ENCODE measurements at places on chromosomes 6 and 20. TPM values are rescaled to one million over a fixed set of nuclear protein-coding genes. Genes with fewer than 3 reads are reported as not detected.

DNA sequence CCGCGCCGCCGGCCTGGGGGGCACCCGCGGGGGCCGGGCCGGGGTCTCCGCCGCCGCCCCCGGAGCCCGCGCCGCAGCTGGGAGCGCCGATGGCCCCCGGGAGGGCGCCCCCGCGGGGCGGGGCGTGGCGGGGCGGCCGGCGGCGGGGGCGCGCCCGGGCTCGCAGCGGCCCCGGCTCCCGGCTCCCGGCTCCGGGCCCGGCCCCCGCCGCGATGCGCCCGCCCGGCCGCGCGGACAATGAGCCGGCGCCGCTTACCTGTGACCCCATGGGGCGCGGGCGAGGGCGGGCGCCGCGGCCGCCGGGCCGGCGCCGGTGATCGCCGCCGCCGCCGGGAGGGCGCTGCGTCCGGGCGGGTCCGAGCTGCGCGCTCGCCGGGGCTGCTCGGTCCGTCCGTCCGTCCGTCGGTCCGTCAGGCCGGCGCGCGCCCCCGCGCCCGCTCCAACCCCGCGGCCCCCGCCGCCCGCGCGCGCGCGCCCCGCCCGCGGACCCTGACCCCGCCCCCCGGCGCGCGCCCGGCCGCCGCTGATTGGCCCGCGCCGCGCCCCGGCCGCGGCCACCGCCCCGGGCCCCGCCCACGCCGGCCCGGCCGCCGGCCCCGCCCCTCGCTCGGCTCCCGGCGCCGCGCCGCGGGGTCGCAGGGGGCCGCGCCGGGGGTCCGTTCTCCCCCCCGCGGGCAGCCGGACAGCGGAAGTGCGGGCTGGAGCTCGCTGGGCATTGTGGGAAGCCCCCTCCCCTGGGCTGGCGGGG is at the start of gene ZBTB46:
Gene ZBTB46 (minus strand): TSS at position 424 of the 748 bp plus-strand sequence. CDS start 40,507 bp downstream, outside the sequence.
- DNase-seq = no peak

- no peak for DNase-seq
These were observed 250.9 kb downstream of the LRFN2 start for GRCh38 chr6:40336296-40336695.

DNA sequence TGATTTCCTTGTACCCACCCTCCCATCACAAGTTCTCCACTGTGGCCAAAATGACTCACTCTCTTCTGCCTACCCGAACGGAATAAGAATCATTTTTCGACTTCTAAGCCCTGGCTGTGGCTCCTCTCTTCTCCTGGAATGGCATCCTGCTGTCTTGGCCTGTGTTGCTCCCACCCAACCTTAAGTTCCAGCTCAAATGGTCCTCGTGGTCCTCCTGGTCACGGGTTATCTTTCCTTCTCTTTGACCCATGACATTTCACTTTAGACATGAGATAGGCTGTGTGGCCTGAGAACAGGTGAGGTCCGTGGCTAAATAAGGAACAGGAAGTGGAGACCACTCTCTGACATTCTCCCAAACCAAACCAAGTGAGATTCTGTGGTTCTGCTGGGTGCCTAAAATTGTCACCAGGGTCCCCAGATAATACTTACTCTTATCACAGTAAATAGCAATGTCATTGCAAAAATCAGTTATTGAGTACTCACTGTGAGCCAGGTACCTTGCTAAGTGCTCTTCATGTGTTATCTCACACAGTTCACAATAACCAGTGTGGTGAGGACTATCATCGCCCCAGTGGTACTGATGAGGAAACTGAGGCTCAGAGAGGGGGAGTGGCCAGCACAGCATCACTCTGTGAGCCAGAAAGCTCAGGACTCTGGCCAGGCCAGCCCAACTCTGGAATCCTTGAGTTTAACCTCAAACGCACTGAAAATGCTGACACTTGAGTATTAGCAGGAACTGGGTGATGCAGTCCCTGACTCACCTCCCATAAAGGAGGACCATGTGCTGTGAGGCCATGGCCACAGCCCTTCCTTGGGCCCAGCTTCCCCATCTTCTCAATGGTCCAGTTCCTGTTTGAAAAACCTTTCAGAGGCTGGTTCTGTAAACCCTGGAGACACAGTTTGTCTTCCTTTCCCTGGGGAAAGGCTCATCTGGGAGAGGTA is 74.8 kb upstream of the SIRPA start:
- peak; percentile 39 for DNase-seq

DNA sequence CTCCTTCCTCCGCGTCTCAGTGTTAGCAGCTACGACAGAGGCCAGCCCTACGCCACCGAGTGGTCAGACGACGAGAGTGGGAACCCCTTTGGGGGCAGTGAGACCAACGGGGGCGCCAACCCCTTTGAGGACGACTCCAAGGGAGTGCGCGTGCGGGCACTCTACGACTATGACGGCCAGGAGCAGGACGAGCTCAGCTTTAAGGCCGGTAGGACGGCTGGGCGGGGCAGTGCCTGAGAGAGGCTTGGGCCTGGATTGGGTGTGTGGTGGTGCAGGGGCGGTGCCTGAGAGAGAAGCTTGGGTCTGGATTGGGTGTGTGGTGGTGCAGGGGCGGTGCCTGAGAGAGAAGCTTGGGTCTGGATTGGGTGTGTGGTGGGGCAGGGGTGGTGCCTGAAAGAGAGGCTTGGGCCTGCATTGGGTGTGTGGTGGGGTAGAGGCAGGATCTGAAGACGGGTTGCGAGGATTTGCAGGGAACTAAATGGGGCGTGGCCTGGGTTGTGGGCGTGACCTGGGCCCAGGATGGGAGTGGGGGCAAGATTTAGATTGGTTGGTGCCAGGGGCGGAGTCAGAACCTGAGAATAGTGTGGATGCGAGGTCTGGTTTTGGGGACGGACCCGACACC is 24.4 kb downstream of the SPDEF start:
- DNase-seq = no peak

GRCh38 chr6:125959041-125959440 is 2.5 kb downstream of the HINT3 start:
- DNase-seq = no peak

DNA sequence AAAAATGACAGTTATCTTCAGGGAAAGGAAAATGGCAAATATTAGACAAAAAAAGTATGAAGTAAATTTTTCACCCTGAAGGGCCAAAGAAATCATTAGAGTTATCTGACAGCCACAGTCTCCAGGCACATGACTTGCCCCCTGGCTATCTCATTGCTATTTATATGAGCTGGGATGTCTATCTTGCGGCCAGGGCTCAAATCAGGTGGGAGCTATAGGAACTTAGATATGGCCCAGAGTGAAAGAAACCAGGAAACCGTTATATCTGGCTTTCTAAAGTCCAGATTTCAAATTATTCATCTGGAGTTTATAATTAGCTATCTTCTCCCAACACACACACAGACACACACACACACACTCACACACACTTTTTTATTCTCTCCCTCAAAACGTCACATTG is 135.3 kb upstream of the EEF1E1 start:
- no peak for DNase-seq

DNA sequence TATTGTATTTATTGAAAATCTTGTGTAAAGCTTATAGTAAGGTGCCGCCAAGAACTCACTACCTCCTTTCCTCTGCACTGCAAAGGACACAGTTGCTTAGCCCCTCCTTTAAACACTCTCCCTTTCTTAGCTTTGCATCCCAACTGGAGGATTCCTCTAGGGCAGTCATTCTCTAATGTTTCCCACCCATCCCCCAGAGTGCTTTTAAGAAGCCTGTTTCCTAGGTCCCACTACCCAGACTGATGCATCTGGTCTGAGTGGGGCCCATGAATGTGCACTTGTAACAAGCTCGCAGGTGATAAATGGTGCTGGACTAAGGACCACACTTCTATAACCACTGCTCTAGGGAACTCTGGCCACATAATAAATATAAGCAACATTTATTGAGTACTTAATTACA is 55.2 kb downstream of the B4GALT5 start:
- no peak for DNase-seq

- DNase-seq = no peak
These were observed 401.2 kb upstream of the SULF2 start for GRCh38 chr20:48186447-48186846.

Gene BTN1A1
- 0.23 TPM for total RNA-seq

Gene SSTR4
- not detected for total RNA-seq

GRCh38 chr6:3913077-3913957 is 64.1 kb downstream of the FAM50B start:
- peak; percentile 93 for DNase-seq

Gene SYCP2
- 0.35 TPM for total RNA-seq

Gene STX11
- 0.43 TPM for total RNA-seq

DNA sequence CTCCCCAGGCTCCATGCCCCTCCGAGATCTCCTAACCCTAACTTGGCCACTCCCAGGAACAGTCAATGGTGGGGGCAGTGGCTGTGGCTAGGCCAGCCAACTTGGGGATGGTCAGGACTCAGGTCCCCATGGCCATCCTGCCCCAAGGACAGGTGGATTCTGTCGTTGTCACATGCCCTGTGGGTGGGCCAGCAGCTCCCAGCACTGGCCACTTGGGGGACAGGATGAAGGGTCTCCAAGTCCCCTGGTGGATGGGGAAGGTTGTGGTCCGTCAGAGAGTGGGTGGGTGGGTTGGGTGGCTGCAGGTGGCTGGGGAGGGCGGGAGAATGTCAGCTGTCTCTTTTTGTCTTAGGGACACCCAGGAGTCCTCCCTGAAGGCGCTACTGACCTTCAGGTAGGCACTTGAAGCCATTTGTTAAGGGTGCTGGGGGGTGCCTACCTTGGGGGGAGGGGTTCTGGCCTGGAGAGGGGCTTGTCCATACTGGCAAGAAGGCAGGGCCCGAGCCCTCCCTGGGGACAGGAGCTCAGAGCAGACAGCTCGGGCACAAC is 5.5 kb downstream of the COL9A3 start:
- no peak for DNase-seq

GRCh38 chr6:137233911-137234863 is 15.0 kb upstream of the IFNGR1 start:
- DNase-seq = peak; percentile 84

Gene TFAP2D
- not detected for total RNA-seq

DNA sequence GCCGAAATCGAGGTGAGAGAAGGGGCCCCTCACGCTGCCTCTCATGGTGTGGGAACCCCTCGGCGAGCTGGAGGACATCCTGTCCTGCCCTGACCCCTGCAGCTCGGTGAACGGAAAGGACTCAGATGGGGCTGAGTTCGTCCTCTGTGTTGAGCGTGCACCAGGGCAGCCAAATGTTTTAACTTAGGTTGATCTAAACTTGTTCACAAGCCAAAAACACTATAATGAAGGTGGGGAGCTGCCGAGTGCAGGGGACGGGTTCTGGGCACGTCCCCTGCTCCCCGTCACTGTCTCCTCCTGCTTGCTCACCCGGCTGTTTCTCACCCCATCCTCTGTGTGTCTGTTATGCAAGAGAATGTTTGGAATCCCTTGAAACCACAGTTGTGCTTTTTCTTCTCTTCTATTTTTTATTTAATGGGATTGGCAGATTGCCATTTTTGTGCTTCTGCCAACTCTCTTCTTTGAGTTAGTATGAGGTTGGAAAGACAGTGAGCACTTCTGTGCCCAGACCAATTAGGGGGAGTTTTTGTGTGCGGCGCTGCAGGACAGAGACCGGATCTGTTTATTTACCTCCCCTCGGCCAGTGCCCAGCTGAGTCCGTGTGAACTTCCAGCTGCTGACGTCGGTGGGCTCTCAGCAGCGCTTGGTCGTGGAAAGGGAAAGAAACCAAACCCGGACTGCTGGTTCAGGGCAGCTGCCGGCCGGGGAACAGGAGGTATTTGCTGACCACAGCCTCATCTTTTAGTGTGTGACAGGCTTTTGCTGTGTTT is 158.1 kb downstream of the DTNBP1 start:
- peak; percentile 97 for DNase-seq

GRCh38 chr20:41279546-41280225 is 37.8 kb downstream of the ZHX3 start:
- DNase-seq = no peak

DNA sequence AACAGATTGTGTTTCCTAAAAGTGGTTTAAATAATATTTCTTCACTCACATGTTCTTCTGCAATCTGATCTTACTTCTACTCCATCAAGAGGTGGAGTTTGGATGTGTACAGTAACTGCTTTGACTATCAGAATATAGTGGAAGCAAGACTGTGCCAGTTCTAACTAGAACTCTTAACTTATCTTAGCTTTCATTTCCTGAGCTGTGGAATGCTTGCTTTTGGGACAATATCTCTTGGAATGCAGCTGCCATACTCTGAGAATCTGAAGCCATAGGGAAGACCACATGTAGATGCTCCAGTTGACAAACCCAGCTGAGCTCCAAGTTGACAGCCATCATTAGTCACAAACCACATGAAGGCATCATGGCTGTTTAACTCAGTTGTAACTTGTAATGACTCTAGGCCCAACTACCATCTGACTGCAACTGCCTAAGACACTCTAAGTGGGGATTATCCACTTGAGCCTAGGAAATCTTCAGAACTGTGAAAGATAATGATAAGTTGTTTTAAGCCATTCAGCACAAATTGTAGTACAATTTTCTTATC is 40.8 kb upstream of the MAN1A1 start:
- peak; percentile 28 for DNase-seq

- DNase-seq = no peak
These were observed 13.9 kb downstream of the RAMACL start for GRCh38 chr6:166572370-166573261.

DNA sequence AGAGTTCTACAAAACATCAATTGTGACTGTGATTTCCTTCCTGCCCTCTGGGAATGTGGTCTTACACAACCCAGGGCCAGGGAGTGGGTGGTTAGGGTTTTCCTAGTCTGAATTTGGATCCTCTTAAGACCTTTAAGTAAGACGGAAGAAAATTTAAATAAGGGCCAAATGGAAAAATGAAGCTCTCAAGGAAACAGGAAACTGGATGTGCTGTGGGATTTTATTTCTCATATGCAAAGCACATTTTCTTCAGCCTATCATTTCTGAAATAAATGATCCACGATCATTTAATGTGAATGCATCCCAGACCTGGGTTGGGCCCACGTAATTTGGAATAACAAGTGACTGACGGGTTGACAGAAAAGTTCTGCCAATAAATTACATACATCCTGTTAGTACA is 243.6 kb downstream of the CLIC5 start:
- no peak for DNase-seq

Gene PRKN
- not detected for total RNA-seq

DNA sequence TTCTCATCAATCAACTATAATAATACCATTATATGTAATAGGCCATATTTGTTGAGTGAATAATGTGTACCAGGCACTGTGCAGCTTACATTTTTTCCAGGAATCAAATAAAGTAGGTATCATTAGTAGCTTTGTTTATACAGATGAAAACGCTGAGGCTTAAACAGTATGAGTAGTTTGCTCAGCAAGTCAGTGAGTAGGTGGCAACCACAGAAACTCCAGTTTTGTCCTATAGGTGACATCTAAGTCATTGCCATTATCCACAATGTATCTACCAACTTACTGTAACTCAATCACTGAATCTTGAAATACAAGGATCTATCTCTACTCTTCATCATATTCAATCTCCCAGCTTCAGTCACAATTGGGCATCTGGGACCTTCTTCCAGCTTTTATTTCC is 29.8 kb upstream of the TPBG start:
- DNase-seq = no peak

DNA sequence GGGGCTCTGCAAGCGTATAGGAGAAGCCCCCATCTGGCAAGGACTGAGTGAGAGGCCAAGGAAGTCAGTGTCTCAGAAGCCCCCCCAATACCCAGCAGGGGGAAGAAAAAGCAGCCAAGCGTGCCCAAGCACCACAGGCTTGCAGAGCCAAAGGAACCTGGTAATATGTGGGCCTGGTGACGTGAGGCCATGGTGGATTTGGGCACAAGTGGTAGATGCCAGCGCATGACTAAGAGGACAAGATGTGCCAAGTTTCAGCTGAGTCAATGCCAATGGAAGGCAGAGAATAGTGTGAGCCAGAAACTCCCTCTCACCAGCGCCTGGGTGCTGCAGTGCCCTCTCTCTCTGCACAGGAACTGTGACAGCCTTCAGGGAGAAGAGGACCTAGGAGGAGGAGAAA is 110.0 kb downstream of the QRSL1 start:
- peak; percentile 61 for DNase-seq

- DNase-seq = no peak
These were observed 72.1 kb downstream of the KHDC1L start for GRCh38 chr6:73152966-73153757.

Gene DAAM2
- 1.7 TPM for total RNA-seq

All from HT1080 (cell line).